ENCODE measurements at places on chromosomes 12 and 14.
A peak's percentile ranks its signal among the peaks of the same experiment; 100 is the strongest.

GRCh38 chr12:3311491-3312103, 179.4 kb upstream of the PRMT8 start:
- DNase-seq, result no peak

GRCh38 chr14:23149745-23150144, 30.7 kb upstream of the CEBPE start:
- no peak for DNase-seq

GRCh38 chr14:69674546-69675244, 63.3 kb downstream of the SUSD6 start:
- DNase-seq, result no peak

- DNase-seq, result no peak
Observed at GRCh38 chr12:68963856-68964745, 31.1 kb upstream of the CPM start.

- DNase-seq, result no peak
Observed at GRCh38 chr12:77727442-77728001, 103.2 kb upstream of the NAV3 start.

DNA sequence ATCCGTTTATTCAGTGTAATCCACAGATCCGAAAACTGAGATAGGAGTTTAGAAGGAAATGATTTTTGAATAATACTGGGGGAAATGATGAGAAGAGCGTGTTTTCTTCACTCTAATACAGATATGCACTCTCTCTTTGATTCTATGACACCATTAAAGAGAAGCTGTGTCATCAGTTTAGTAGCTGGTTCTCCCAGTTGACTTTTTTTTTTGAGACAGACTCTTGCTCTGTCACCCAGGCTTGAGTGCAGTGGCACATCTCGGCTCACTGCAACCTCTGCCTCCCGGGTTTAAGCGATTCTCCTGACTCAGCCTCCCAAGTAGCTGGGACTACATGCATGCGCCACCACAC, 48.4 kb upstream of the EML1 start:
- no peak for DNase-seq

DNA sequence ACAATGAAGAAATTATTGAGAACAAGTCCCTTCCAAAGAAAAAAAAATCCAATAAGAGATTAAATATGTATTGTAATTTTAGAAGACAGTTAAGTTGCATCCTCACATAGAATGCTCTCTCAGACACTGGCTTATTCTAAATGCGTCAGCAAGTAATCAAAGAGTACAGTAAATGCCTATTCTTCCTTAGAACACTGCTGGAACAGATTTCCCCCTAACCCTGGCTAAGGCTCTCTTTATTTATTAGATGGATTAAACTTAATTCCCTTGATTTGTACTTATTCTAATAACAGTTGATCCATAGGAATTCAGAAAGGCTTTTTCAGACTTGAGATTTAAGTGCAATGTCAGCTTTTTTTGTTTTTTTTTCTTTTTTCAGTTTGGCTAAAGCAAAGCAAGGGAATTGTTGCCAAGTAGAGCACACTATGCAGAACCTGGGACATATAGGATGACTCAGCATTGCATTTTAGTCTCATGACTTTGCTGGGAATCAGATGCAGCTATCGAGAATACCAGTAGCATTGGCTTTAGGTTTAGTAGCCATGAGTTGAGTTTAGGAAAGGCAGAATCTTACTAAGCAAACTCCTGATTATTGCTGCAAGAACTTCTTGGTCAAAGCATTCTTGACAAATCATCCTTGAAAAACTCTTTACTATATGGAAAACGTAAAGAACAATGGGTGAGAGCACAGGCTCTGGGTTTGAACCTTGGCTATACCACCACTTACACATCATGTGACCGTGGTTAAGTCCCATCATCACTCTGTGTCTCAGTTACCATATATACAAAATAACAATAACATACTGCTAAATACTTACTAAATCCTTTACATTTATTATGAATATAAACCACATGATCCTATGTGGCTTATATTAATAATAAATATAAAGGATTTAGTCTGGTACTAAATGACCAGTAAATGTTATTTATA, 26.7 kb downstream of the MED21 start:
- DNase-seq, result peak; percentile 70

DNA sequence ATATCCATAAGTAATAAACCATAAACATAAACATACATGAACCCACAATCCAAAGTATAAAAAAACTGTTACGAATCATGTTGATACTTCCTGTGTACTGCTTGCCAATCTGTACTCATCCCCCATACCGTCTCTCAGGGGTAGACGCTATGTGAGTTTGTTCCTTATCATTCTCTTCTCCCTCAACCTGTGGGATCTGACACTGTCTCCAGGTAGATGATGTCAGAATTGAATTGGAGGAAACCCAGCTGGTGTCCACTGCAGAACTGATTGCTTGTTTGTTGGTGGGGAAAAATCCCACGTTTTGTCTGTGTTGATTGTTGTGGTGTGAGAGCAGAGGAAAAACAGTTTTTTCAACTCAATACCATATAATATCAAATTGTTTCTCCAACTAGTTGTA, 50.8 kb downstream of the C12orf42 start:
- DNase-seq, result no peak

- DNase-seq, result no peak
Observed at GRCh38 chr12:94372461-94372860, 87.2 kb downstream of the CEP83 start.

DNA sequence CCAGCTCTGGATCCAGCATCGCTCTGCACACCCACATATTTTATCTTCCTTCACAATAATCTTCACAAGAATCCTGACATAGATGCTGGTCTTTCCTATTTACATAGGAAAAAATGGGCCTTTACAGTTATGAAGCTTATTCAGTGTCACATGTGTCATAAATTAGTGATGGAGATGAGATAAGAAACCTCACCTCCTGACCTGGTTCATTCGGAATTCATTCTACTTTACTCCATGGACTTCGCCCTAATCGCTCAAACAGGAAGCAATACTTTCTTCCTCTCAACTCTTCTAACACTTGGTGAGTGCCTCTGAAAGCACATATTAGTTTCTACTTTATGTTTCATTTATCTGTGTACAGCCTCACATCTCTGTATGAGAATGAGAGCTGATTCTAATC, 12.0 kb upstream of the SINHCAF start:
- no peak for DNase-seq

DNA sequence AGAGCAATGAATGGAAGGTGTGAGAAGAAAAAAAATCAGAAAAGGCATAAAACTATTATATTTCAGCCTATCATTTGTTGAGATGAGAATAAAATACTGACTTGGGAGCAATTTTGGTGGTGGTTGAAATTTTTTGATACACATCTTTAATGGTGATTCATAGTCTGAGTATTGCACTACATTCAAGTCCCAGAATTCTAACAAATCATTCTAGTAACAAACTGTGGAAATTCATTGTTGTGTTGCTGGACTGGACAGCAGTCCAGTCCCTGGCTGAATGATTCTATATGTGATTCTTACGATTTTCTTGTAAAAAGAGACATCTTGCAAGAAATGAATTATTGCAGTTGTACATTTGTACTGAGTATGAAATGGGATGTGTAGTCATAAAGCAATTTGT, 268.6 kb downstream of the TRHDE start:
- DNase-seq, result no peak

GRCh38 chr14:37172024-37172869, at the start of gene SLC25A21:
SLC25A21 (minus strand) TSS chr14:37172606.
- DNase-seq, result peak; percentile 73

- DNase-seq, result no peak
Observed at GRCh38 chr12:22413592-22413991, 79.1 kb upstream of the ST8SIA1 start.

GRCh38 chr12:113260127-113260526, 38.9 kb downstream of the TPCN1 start:
- no peak for DNase-seq

DNA sequence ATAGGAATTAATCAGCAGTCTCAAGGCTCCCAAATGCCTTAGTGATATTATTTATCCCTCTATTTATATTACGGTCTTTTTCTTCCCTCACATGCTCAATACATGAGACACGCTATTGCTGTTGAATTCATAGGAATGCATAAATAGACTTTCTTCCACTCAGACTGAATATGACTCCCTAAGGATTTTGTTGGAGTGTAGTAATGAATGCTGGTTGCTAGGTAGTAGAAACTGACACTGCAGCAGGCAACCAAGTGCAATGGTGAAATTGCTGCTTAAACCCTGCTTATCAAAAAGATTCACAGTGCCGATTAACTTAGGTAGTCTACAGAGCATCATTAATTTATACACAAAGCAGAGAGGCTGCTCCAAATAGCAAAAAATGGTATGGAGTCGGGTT, 168.2 kb downstream of the KCNC2 start:
- no peak for DNase-seq

DNA sequence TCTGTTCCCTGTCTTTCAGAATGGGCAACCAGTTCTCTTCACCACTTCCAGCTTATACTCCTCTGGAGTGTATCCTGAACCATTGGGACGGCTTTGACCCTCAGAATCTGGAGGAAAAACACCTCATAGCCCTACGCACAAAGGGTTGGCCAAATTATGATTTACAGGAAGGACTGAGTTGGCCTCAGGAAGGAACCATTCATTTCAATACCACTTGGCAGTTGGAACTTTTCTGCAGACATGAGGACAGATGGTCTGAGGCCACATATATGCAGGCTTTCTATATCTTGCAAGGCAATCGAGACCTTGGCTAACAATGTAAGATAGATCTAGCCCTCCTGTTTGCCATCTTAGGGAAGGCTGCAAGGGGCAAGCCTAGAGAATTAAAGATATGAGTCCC, 24.0 kb downstream of the CLECL1 start:
- no peak for DNase-seq

GRCh38 chr12:50734409-50735263, 29.3 kb upstream of the ATF1 start:
- peak; percentile 73 for DNase-seq

- no peak for DNase-seq
Observed at GRCh38 chr14:95189367-95190132, 32.2 kb upstream of the DICER1 start.

DNA sequence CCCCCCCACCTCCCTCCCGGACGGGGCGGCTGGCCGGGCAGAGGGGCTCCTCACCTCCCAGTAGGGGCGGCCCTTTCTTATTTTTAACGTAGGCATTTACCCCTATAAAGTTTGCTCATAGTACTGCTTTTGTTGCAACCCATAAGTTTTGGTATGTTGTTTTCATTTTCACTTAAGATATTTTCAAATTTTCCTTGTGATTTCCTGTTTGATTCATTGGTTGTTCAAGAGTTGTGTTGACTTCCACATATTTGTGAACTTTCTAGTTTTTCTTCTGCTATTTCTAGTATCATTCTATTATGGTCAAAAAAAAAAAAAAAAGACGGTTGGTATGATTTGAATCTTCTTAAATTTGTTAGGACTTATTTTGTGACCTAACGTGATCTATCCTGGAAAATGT, 6.5 kb downstream of the NOXRED1 start:
- no peak for DNase-seq

- peak; percentile 86 for DNase-seq
Observed at GRCh38 chr12:47651368-47652254, 54.2 kb downstream of the RPAP3 start.

GRCh38 chr12:75196865-75197264, 12.8 kb downstream of the KCNC2 start:
- DNase-seq, result no peak

DNA sequence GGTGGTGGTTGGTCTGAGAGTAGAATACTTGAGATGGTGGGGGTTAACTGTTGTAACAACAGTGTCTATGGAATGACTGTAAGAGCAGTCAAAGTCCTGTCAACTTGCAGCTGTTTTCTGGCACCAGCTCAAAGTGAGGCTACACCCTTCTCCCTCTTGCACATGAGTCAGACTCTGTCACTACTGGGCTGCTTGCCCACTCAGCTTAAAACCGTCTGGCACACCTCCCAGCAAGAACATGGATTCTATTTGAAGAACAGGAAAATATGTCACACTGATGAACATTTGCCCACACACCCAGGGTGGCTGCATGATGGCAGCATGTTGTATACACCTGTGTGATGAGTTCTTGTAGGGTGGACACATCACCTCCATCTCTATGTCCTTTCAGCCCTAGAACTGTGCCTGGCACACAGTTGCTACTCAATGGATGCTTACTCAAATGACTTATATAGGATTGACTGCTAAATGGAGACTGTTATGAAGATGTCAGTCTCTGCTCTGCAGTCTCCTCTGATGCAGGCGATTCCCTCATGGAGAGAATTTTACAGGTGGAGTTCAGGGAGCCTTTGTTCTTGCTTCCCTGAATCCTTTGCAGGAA, 19.3 kb upstream of the SERPINA6 start:
- no peak for DNase-seq
